Spinal cord (tissue), 10 donors: ENCODE measurements at places on chromosomes 11 and 22. TPM values are rescaled to one million over a fixed set of nuclear protein-coding genes. Genes with fewer than 3 reads are reported as not detected.

DNA sequence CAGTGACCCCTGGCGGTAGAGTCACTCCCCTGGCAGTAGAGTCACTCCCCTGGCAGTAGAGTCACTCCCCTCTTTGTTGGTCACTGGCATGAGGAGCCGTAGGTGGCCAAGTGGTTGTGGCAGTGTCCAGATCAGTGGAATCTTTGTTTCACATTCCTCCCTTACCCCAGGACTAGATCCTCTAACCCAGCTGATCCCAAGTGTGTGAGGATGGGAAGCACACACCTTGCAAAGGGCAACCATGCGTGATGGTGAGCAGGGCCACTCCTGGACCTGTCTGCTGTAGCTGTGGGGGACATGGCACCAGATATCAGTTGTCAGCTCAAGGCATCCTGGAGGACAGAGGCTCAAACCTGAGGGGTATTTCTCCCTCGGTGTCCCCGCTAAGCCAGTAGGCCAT lies 37.8 kb downstream of the OSBP2 start:
- DNase-seq = no peak

DNA sequence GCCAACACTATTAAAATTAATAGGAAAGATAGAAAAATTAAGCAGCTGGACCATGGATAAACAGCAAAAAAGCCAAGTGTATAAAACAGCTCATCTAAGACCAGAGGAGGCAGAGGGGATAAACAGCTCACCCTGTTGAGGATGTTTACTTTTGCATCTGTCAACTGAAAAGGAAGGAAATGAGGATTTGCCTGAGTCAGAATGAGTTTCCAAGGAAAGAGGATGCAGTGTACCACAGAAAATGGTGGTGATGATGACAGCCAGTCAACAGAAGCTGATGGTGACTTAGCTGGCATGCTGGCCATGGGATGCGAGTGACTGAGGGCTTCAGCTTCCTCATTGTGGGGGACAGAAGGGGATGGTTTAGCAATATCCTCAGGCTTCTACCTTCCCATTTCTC lies 183.5 kb downstream of the KIRREL3 start:
- no peak for DNase-seq

DNA sequence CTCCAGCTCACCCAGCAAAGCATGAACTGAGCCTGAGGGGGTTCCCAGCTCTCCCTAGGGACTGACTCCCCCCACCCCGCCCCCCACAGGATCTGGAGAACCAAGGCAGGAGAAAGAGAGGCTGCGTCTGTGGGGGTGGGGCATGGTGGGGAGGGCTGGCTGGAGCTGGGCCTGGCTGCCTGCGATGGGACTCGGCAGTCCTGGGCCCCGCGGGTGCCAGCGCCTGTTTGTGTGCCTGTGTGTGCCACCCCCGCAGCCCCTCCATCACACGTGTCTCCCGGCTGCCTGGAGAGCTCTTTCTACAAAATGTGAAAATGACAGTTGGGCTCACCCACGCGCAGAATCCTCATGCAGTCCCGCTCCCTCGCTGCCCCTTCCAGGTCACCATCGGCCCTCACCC lies 46.8 kb downstream of the CACNA1I start:
- DNase-seq = no peak

DNA sequence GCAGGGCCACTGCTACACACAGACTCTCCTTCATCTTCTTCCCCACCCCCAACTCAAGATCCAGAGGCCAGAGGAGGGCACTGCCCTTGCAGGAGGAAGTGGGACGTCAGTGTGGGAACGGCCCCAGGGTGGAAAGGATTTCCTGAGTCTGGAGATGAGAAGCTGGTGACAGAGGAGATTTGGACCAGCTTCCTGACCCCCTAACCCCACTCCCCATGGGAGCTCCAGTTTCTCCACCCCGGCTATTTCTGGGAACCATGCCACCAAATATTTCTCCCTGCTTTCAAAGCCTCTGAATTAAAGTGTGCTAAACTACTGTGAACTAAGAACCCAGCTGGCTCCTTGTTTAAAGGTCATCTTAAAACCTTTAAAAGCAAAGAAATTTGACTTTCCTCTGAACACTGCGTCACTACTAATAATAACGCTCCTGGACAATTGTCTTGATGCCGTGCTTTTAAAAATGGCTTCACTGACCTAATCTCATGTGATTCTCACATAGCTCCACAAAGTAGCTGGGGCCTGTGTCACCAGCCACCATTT lies 46.6 kb downstream of the CWC15 start:
- DNase-seq = no peak

- DNase-seq = no peak
Measured at GRCh38 chr11:20881328-20882079, 212.1 kb downstream of the NELL1 start.

DNA sequence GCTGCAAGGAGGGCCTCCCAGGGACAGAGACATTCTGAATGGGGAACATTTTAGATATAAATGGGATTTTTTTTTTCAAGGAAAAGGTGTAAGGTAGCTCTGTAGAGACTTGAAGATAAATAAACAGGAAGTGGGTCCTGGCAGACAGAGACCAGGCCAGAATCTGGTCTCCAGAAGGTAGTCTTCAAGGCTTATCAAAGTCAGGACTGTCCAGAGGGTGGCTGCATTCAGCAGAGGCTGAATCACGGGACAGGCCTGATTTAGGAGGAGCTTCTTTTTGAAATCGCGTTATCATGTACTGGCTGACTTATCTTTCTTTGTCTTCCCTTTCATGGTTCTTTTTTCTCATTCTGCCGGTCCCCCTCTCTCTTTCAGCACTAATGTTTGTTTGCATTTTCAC lies 542.9 kb downstream of the NTM start:
- no peak for DNase-seq

DNA sequence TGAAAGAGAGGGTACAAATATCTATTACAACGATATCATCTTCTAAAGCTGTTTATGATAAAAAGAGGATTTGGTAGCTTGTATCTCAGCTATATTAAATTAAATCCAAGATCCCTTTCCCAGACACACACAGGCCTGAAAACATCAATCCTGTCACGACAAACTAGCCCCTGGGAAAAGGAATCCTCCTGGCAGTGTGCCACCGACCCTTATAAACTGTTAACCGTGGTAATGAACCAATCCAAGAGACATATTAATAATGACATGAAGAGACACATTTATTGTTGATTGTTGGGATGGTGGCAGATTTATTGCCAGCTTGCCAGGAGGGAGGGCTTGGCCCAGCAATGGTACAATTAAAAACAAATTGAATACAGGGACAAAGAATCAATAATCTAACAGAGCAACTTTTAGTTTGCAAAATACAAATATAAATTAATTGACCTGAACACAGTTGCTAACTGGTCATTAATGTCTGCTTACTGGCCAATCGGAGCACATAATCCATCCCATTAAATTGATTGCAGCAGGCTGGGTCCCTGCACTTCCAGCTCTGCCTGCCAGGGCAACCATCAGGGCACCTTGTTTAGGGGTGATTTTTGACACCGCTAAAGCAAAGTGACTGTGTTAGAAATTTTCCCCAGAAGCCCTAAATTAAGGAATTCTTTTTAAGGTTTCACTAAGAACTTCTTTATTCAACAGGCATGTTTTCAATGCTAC lies 887.6 kb downstream of the OPCML start:
- DNase-seq = no peak

Gene NCF4
- 7.1 TPM for total RNA-seq

Gene MUC6
- not detected for total RNA-seq

Gene SCN3B
- total RNA-seq = 21.0 TPM

Gene MRGPRX4
- total RNA-seq = 0.20 TPM
